Effector memory CD4-positive, alpha-beta T cell (primary cell): ENCODE measurements at places on chromosomes 1 and 21.

- no peak overlapping the region for H3K27ac ChIP-seq
- H3K27me3 ChIP-seq: no peaks in the 10 kb centered on the region
- no peaks in the 10 kb centered on the region for H3K36me3 ChIP-seq
- no peak for DNase-seq
- H3K4me1 ChIP-seq: peaks cover 3% of the 10 kb centered on the region
Observed at GRCh38 chr1:202173993-202174392, 13.6 kb upstream of the PTPN7 start.

DNA sequence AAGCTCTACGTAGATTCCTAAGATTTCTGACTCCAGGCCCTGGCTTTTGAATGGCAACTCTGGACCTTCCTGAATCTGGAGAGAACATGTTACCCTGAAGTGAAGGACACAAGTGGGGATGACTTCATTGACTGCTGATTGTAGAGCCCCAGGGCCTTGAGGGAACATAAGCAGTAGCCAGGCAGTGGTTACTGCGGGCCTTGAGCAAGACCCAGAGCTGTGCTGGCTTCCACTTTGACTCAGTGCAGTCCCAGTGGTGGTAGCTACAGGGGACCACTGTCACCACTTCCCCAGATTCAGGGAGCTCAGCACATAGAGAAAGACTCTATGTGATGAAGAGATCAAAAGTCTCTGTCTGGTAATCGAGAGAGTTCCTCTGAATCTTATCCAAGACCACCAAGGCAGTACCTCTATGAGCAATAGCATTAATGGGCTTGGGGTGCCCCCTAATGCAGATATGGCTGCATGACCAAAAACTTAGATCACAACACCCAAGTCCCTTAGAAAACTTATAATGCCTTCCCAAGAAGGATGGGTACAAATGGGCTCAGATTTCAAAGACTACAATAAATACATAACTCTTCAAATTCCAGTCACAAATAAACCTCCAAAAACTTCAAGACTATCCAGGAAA lies 1278.3 kb downstream of the AMY1C start:
- no peak overlapping the region for H3K4me3 ChIP-seq
- H3K27me3 ChIP-seq: no peaks in the 10 kb centered on the region
- no peak for DNase-seq
- H3K4me1 ChIP-seq: no peaks in the 10 kb centered on the region

DNA sequence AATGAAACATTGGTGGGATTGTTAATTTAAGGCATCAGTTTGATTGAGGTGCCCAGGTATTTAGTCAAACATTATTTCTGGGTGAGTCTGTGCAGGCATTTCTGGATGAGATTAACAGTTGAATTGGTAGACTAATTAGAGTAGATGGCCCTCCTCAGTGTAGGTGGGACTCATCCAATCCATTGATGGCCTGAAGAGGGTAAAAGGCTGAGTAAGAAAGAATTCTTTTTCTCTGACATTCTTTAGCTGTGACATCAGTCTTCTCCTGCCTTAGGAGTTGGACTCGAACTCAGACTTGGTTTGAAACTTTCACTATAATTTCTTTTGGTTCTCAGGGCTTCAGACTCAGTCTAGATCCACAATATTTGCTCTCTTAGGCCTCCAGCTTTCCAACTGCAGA lies 59.6 kb upstream of the ADAMTS5 start:
- DNase-seq: no peak
- no peaks in the 10 kb centered on the region for H3K27me3 ChIP-seq
- H3K36me3 ChIP-seq: no peaks in the 10 kb centered on the region
- no peak overlapping the region for H3K27ac ChIP-seq
- H3K4me3 ChIP-seq: no peak overlapping the region

DNA sequence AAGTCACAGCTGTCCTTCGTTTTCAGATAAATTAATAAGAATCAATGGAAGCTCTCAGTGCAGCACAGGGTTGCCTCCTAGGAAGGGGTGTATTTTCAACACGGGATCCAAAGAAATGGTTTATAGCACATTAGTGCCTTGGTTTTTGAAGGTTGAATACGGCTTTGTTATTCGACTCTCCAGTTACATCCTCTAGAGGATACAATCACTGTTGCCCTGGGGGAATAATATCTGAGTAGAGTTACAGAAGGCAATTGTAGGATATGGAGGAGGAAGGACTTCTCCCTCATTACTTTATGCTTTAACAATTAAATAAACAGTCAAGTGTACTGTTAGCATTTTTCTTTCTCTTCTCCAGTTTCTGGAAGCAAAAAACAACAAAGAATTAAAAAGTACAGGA lies 14.3 kb upstream of the ZNF326 start:
- DNase-seq: no peak
- H3K36me3 ChIP-seq: no peaks in the 10 kb centered on the region
- H3K4me3 ChIP-seq: no peak overlapping the region
- H3K4me1 ChIP-seq: no peaks in the 10 kb centered on the region
- no peak overlapping the region for H3K27ac ChIP-seq

DNA sequence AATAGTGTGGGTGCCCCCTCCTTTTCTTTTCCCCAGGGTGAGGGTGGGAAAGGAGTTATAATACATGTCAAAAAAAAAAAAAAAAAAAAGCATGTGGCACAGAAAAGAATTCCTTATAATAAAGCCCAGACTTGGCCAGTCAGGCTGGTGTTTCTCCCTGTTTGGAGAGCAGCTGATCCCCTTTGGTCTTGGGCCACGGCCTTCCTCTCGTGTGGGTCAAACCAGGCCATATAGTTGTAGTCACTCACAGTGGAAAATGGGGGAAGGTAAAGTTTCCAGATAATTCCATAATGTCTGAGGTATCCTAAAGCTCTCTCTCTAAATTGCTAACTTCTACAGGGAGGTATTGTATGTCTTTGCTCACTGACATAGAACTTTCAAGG lies 22.0 kb downstream of the CLIC6 start:
- DNase-seq: no peak
- H3K27ac ChIP-seq: no peak overlapping the region
- no peak overlapping the region for H3K4me3 ChIP-seq
- no peaks in the 10 kb centered on the region for H3K4me1 ChIP-seq
- no peaks in the 10 kb centered on the region for H3K36me3 ChIP-seq

GRCh38 chr21:42163511-42163863 lies 55.5 kb upstream of the ABCG1 start:
- no peaks in the 10 kb centered on the region for H3K27me3 ChIP-seq
- no peak overlapping the region for H3K27ac ChIP-seq
- H3K36me3 ChIP-seq: no peaks in the 10 kb centered on the region

DNA sequence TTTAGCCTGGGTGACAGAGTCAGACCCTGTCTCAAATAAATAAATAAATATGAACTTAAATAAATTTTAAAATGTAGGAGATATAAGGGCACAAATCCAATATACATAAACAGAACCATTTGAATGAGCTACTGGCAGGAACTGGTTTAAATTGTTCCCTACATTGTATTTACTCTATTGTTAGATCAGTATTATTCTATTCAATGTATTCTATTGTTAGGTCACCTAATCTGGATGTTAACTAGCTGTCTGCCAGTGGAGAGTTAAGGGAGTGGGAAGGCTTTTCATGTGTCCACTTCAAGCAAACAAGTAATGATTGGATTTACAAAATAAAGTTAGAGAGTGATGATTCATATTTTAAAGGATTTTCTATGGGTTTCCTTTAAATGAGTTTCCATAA lies 4.9 kb upstream of the FBXO28 start:
- H3K4me1 ChIP-seq: peaks cover 3% of the 10 kb centered on the region
- H3K27me3 ChIP-seq: no peaks in the 10 kb centered on the region
- H3K4me3 ChIP-seq: no peak overlapping the region
- no peak for DNase-seq

GRCh38 chr21:26079366-26079765 lies 91.2 kb downstream of the APP start:
- H3K36me3 ChIP-seq: no peaks in the 10 kb centered on the region
- H3K27me3 ChIP-seq: no peaks in the 10 kb centered on the region
- no peaks in the 10 kb centered on the region for H3K4me1 ChIP-seq
- H3K27ac ChIP-seq: no peak overlapping the region
- no peak for DNase-seq
- no peak overlapping the region for H3K4me3 ChIP-seq

DNA sequence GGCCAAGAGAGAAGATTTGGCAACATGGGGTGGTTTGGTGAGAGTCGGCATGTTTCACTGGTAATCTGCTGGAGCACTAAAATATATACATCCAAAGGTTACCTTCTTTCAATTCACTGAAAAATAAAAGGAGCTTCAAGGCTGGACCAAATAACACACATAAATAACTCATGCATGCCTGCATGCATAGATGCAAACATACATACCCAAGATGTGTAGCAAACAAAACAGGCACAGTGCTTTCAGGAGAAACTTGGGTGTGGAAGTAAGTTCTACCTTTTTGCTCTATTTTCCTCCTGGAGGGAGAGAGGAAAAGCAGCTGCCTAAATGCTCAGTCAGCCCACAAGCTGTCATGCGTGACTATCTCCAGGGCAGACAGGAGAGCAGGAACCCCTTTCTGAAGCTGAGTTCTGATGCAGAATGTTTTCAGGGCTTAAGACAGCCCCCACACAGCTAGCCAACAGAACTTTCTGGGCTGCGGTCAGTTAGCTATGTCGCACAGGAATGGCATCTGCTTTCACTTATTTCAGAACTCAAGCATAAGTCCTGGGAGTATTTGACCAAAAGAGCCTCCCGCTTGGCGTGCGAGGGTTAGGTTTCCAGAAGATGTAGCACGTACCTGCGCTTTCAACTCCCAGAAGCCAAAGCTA lies 166.2 kb downstream of the TOMM20 start:
- peaks cover 57% of the 10 kb centered on the region for H3K4me1 ChIP-seq
- H3K36me3 ChIP-seq: no peaks in the 10 kb centered on the region
- no peaks in the 10 kb centered on the region for H3K27me3 ChIP-seq
- no peak for DNase-seq

GRCh38 chr1:19825298-19825697 lies 10.2 kb upstream of the RNF186 start:
- H3K27ac ChIP-seq: no peak overlapping the region
- DNase-seq: no peak
- H3K4me1 ChIP-seq: no peaks in the 10 kb centered on the region
- no peaks in the 10 kb centered on the region for H3K36me3 ChIP-seq
- H3K4me3 ChIP-seq: no peak overlapping the region

GRCh38 chr1:31860581-31860980 lies 44.8 kb upstream of the SPOCD1 start:
- H3K27me3 ChIP-seq: no peaks in the 10 kb centered on the region
- DNase-seq: no peak
- no peak overlapping the region for H3K27ac ChIP-seq
- H3K4me1 ChIP-seq: no peaks in the 10 kb centered on the region
- H3K36me3 ChIP-seq: no peaks in the 10 kb centered on the region
- H3K4me3 ChIP-seq: no peak overlapping the region

DNA sequence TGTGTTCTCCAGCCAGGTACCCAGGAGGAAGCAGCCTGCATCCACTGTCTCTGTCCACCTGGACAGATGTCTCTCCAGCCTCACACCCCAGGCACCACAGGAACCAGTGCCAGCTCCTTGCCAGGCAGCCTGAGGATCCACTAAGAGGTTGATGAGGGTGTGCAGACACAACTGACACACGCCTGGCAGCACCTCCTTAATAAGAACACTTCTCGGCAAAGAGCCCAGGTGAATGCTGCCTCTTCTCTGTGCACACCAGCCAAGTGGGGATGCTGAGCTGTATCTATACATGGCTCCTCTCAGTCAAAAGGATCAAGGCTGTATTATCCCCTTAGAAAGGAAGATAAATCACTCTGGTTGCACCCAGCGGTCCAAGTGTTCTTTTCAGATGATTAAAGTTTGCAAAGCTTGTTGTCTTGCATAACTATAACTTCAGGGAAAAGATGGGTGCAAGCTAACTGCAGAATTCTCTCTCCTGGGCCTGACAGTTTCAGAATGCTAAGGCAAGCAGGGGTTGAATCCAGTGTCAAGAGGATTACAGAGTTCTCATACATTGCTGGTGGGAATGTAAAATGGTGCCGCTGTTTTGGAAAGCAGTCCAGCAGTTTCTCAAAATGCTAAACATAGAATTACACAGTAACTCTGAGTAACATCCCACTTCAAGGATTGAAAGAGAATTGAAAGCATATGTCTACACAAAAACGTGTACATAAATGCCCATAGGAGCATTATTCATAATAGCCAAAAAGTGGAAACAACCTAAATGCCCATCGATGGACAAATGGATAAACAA lies 3.7 kb upstream of the CAPN8 start:
- H3K4me1 ChIP-seq: no peaks in the 10 kb centered on the region
- H3K27me3 ChIP-seq: no peaks in the 10 kb centered on the region
- no peak for DNase-seq
- H3K27ac ChIP-seq: no peak overlapping the region
- H3K36me3 ChIP-seq: no peaks in the 10 kb centered on the region

- no peak for DNase-seq
- H3K27ac ChIP-seq: no peak overlapping the region
- no peak overlapping the region for H3K4me3 ChIP-seq
Observed at GRCh38 chr1:33256221-33256470, 146 bp upstream of the ZNF362 start.

DNA sequence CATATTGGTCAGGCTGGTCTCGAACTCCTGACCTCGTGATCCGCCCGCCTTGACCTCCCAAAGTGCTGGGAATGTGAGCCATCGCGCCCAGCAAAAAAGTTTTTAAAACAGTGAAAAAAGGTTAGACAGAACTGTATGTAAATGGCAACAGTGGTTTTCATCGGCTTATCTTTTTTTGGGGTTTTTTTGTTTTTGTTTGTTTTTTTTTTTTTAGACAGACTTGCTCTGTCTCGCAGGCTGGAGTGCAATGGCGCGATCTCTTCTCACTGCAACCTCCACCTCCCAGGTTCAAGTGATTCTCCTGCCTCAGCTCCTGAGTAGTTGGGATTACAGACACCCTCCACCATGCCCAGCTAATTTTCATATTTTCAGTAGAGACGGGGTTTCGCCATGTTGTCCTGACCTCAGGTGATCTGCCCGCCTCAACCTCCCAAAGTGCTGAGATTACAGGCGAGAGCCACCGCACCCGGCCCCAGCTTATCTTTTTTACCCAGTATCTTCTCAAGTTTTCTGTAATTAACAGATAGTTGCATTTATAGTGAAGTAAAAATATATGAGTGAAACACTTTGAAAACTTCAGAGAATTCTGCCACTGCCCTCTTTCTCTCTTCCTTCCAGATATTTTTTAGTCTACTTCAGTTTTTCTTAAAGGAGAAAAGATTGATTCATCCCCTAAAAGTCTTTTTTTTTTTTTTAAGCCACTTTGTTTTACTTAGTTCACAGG lies 13.1 kb downstream of the TIMM17A start:
- no peaks in the 10 kb centered on the region for H3K27me3 ChIP-seq
- no peak overlapping the region for H3K27ac ChIP-seq
- H3K4me1 ChIP-seq: no peaks in the 10 kb centered on the region
- no peak overlapping the region for H3K4me3 ChIP-seq

DNA sequence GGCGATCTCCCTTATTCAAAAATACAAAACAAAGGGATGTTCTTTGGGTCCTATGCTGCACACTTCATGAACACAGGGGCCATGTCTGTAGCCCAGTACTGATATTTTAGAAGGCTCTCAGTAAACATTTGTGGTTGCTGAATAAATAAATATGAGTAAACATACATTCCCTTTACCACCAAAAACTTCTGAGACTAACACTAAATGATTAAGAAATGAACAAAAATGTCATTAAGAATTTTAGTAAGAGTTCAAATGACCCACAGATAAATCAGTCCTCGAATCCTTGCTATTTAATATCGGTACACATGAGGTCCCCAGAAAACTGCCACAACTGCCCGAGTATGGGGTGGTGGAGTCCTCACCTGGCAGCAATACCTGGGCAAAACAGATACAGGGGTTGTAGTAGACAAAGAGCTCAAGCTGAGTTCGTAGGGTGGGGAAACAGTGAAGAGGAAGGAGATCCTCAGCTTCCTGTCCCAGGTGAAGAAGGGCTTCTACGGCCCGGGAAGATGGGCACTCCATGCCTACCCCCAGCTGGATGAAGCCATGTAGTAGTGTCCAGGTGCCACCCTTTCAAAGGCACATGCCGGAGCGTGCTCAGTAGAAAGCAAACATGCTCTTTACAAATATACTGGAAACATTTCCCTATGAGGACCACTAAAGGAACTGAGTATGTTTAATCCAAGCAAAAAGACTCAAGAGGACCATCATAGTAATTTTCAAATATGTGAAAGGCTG lies 72.6 kb upstream of the ARHGAP29 start:
- H3K27ac ChIP-seq: no peak overlapping the region
- H3K4me1 ChIP-seq: no peaks in the 10 kb centered on the region
- H3K27me3 ChIP-seq: no peaks in the 10 kb centered on the region
